Chondrocyte (in vitro differentiated cells): ENCODE measurements at places on chromosomes 6 and 20. TPM values are rescaled to one million over a fixed set of nuclear protein-coding genes. Genes with fewer than 3 reads are reported as not detected.
A peak's percentile ranks its signal among the peaks of the same experiment; 100 is the strongest.

CRISP2 gene
- total RNA-seq, result not detected in 3 replicates

PPDPF gene
- 245 to 268 TPM (median 261 TPM) in 3 replicates for total RNA-seq

GRCh38 chr20:11511821-11512220 lies 405.9 kb upstream of the BTBD3 start:
- H3K4me3 ChIP-seq, result no peak overlapping the region
- H3K27ac ChIP-seq, result no peak overlapping the region
- H3K27me3 ChIP-seq, result no peaks in the 10 kb centered on the region
- H3K36me3 ChIP-seq, result peaks cover 1% of the 10 kb centered on the region
- DNase-seq, result no peak
- H3K4me1 ChIP-seq, result no peaks in the 10 kb centered on the region

- H3K36me3 ChIP-seq, result peaks cover 4% of the 10 kb centered on the region
- H3K27me3 ChIP-seq, result peaks cover 77% of the 10 kb centered on the region
- no peak overlapping the region for H3K4me3 ChIP-seq
- no peak for DNase-seq
- H3K4me1 ChIP-seq, result peaks cover 20% of the 10 kb centered on the region
- no peak overlapping the region for H3K27ac ChIP-seq
Observed at GRCh38 chr6:137497721-137498463, 3.7 kb upstream of the OLIG3 start.

- H3K4me1 ChIP-seq, result no peaks in the 10 kb centered on the region
- no peak overlapping the region for H3K27ac ChIP-seq
- H3K4me3 ChIP-seq, result no peak overlapping the region
- no peak for DNase-seq
Observed at GRCh38 chr20:62516338-62516737, 40.5 kb upstream of the GATA5 start.

- no peak overlapping the region for H3K27ac ChIP-seq
- H3K27me3 ChIP-seq, result no peaks in the 10 kb centered on the region
- peaks cover 8% of the 10 kb centered on the region for H3K36me3 ChIP-seq
Observed at GRCh38 chr20:9141070-9141469, 72.2 kb downstream of the PLCB4 start.

- H3K4me1 ChIP-seq, result peaks cover 87% of the 10 kb centered on the region
- H3K27ac ChIP-seq, result peak overlapping the region; percentile 84
- no peak for DNase-seq
- H3K27me3 ChIP-seq, result no peaks in the 10 kb centered on the region
- H3K36me3 ChIP-seq, result peaks cover 3% of the 10 kb centered on the region
Observed at GRCh38 chr6:16400248-16400760, 161.9 kb downstream of the GMPR start.
